AG10803 (cell line): ENCODE measurements at places on chromosomes 4 and X.

DNA sequence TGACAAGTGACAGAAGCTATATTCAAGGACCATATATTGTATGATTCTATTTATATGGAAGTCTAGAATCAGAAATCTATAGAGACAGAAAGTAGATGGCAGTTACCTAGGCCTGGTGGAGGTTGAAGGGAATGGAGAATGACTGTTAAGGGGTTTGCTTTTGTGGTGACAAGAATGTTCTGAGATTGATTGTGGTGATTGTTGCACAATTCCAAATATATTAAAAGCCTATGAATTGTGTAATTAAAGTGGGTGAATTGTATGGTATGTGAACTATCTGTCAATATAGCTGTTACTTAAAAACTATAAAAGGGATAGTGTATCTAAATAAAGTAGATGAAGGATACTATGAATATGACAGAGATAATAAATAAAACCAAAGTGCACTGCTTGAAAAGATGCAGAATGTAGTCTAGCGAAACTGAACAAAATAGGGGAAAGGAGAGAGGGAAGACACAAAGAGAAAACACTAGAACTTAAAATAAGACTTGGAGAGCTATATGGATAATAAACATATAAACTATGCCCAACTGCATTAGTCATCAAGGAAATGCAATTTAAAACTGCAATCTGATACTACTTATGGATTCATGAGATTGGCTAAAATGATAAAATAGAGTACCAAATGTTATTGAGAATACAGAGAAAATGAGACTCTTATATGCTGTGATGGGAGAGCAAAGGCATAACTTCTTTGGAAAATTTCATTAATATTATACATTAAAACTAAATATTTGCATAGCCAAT lies 82.1 kb upstream of the BANK1 start:
- DNase-seq, result peak; percentile 13

DNA sequence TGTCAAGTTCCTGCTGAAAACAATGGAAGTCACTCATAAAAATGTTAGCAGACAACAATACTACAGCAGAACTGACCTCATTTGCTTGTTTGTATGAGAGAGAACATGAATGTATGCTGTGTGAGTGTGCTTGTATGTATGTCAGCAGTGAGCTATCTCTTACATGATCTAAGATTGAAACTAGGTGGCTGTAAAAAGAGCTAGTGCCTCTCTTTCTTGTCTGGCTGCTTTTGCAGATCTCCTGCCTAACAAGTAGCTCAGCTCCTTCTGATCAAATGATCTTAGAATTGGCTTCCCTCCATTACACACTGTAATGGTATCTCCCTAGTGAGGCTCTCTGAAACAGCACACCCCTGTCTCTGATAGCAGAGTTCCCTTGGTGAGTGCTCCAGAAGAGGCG lies 20.7 kb downstream of the PAK3 start:
- no peak for DNase-seq

DNA sequence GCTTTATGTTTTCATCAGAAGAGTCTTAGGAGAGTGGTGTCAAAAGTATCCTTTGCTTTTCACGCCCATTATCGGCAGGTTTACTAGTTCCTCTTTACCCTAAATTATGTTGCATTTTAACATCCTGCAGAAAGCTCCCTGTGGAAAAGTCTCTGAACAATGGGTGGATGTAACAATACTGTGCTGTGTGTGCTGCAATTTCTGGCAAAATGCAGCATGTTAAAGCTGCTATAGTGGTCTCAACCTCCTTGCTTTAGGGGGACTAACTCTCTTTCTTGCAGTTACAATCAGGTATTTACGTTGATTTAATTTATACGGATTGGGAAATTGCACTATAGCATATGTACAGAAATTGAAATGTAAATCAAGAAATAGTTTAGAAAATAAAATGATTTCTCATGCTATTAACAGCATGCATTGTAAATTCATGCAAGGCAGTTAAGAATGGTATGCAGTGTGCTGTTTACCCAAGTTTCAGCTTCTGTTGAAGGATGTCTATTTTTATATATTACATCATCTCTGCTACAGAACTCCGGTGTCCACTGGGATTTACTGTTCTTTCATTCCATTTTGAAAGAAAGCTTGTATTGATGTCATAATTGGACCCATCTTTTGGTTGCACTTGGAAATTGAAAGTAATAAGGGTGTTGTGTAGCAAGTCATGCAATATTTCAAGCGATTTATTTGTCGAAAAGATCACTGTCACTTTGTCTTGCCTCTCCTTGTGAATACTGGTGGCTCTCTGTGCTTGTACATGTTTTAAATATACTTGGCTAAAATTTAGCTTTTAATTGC lies 145.7 kb downstream of the RAPGEF2 start:
- peak; percentile 84 for DNase-seq

GRCh38 chr4:173797296-173797695 lies 267.3 kb upstream of the HAND2 start:
- DNase-seq, result peak; percentile 40

GRCh38 chrX:30906726-30907125 lies 17.7 kb upstream of the TAB3 start:
- DNase-seq, result peak; percentile 83

DNA sequence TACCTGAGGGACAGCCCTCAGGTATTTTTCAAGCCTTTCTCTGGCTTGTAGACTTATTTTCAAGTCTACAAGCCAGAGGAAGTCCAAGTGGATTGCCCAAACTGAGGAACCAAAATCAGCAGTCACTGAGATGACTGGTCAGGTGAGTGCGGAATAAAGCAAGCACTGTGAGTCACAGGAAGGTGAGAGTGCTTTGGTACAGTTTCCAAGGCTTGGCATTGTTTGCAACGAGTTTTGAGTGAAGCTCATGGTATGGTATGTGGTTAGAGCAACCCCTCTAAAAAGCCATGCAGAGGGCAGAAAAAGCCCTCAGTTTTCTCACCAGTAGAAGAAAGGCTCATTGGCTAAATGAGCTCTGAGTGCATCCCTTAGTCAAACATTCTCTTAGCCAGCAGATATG lies 112.8 kb upstream of the EOLA2 start:
- no peak for DNase-seq

GRCh38 chr4:83125738-83126141 lies 11.2 kb upstream of the PLAC8 start:
- no peak for DNase-seq

GRCh38 chrX:107970073-107970472 lies 12.1 kb downstream of the TEX13B start:
- no peak for DNase-seq

GRCh38 chr4:127916512-127916911 lies 35.8 kb downstream of the PLK4 start:
- no peak for DNase-seq

- DNase-seq, result no peak
Observed at GRCh38 chr4:4328840-4329239, 38.8 kb downstream of the ZBTB49 start.

GRCh38 chr4:102808009-102808408 lies 19.3 kb downstream of the UBE2D3 start:
- no peak for DNase-seq

DNA sequence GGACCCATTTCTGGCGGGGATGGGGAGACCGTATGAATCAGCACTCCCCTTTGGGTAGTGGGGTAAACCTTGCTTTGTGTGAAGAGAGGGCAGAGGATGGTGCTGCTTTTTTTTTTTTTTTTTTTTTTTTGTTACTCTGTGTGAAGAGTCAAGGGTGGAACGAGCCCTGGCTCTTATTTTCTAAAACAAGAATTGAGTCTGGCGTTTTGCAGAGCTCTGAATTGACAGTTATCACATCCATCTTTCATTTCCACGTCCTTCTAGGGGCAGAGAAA lies 1.2 kb downstream of the SLAIN2 start:
- DNase-seq, result no peak

DNA sequence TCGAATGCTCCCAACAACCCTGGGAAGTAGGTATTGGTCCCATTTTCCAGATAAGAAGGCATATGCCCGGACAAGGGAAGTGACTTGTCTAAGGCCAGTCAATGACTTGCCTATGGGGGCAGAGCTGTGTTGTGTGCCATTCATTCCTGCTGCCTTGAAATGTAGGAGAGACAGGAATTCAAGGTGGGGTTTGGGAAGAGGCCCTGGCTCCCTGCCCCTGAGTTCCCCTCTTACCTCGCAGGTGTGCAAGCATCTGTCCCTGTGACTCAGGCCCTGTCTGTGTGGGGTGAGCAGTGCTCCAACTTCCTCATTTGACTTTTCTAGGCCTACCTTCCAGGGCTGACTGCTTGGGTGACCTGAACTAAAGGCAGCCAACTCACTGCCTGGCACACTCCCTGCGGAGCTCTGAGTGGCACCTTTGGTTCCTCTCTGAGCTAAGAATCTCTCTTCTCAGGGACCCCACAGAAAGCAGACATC lies 5.1 kb downstream of the EFNB1 start:
- no peak for DNase-seq
